ENCODE measurements at places on chromosomes 5 and 9.

DNA sequence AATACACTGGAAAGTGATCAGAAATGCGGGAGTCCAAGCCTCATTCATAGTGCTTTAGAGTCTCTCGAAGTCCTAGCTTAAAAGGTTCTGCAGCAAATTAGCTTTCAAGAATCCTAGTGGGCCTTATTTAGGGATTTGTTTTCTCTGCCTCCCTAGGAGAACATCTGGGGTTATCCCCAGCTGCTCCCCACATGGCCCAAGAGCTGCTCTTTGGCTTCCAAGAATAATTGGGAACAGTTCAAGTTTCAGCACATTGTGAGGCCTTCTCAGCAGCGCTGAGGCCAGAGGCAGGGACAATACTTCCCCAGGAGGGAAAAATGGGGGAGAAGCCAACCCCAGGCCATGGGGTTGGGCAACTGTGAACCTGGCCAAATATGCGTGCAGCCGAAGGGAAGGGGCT, 108.7 kb downstream of the LIFR start:
- no peak for ATAC-seq

- ATAC-seq, result no peak
Measured at GRCh38 chr5:121033334-121033733, 569.2 kb downstream of the PRR16 start.

GRCh38 chr5:77627869-77628674, 10.4 kb downstream of the OTP start:
- no peak for ATAC-seq

- ATAC-seq, result no peak
Measured at GRCh38 chr9:133490865-133491655, 12.2 kb upstream of the SLC2A6 start.

DNA sequence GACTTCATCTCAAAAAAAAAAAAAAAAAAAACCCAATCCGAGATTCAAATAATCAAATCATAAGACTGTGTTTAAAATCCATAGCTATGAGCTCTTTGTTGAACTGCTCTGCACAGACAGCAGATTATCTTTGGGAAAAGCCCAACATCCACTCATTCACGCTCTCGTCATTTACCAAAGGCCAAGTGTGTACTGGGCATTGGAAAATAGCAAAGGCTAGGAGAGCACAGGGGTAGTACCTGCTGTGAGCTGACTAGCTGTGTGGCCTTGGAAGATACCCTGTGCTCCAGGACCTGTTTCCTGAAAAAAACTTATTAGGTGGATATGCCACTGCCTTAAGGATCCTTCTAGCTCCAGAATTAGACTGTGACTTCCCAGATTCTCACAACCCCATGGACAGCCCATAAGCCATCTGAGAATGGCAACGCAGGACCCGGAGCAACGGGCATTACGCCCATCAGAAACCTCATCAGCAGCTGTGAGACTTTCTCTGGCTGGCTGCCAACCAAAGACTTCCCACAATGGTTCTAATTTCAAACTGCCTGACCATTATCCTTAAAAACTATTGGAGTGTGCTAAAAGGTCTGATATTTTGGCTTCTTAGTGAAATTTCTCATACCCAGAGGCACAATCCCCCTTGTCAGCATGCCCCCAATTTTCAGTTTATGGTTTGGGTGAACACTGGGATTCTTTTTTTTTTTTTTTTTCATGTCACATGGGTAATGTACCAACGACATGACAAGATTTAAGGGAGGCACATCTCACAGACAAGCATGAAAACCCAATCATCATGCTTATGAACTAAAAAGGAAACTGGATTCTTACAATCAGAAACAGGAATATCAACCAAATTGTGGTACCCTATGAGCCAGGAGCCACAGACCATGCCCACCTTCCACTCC, 16.8 kb downstream of the SERINC5 start:
- ATAC-seq, result peak; percentile 78

GRCh38 chr5:157172403-157172802, 6.3 kb upstream of the GARIN3 start:
- ATAC-seq, result no peak

- no peak for ATAC-seq
Measured at GRCh38 chr9:91914404-91914803, 35.6 kb downstream of the ROR2 start.

GRCh38 chr9:105039175-105039799, 111.3 kb upstream of the ABCA1 start:
- no peak for ATAC-seq

DNA sequence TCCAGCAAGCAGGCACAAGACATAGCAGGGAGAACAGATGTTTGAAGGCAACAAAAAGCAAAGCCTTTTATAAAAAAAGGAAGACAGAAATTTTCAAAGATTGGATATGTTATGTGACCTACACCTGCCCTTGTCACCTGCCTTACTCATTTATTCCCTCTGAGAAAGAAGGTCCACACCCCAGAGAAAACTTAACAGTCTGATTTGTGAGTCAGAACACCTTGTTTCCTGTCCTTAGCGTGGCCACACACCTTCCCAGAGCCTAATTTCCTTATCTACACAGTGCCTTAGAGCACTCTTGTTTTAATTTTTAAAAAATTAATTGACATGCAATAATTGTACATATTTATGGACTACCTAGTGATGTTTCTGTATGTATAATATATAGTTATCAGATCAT, 419.0 kb upstream of the DAB2 start:
- no peak for ATAC-seq

- no peak for ATAC-seq
Measured at GRCh38 chr9:74736646-74737045, 151.1 kb downstream of the TRPM6 start.

DNA sequence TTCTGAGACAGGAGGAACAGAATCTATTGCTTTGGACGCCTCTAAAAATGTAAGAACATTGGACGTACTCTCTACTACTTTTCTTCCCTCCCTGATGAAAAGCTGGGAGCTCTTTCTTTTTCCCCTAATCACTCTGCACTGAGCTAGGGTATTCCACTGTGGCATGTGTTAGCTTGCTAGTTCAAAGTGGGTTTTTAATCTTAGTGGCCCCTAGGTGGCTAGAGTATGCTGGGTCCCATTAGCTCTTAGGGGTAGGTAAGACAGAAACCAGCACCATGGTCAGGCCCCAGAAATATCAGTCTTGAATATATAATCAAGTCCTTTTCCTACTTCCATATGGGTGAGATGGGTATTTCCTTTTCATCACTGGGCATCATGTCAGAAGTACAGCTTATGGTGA, 945.2 kb upstream of the PTPRD start:
- no peak for ATAC-seq

DNA sequence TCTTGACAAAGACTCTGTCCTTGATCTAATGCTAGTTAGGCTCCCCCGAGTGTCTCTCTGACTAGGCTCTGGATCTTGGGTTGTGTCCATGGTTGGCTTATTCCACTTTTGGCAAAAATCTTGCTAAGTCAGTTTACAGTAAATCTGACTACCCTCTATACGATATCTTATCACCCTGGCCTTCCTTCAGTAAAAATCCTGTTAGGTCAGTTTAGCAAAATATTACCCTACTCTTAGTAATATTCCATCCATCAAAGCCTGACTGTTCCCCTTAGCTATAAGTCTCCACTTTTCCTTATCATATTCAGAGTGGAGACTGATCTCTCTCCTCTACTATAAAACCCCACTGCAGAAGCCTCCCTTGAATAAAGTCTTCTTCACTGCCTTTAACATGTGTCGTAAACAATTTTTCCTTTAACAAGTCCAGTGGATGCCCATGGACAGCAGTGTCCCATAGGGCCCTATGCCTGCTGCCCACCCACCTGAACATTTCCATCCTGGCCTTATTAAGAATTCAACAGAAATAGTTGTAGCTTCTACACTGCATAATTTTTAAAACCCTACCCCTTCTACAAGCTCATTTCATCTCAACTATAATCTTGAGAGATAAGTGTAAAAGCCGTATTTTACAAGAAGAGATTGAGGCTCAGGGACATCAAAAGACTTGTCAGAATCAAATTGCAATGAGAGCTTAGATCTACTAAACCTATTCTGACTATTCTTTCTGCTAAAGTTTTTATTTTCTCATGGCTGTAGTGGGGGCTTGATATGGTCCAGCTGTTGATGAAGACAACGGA, 22.3 kb downstream of the MINAR2 start:
- ATAC-seq, result no peak

GRCh38 chr5:122163121-122164069, 34.0 kb downstream of the ZNF474 start:
- peak; percentile 93 for ATAC-seq

GRCh38 chr5:153835891-153836515, 202.7 kb downstream of the FAM114A2 start:
- peak; percentile 49 for ATAC-seq

GRCh38 chr5:105968981-105969380, 1701.8 kb downstream of the EFNA5 start:
- ATAC-seq, result no peak

DNA sequence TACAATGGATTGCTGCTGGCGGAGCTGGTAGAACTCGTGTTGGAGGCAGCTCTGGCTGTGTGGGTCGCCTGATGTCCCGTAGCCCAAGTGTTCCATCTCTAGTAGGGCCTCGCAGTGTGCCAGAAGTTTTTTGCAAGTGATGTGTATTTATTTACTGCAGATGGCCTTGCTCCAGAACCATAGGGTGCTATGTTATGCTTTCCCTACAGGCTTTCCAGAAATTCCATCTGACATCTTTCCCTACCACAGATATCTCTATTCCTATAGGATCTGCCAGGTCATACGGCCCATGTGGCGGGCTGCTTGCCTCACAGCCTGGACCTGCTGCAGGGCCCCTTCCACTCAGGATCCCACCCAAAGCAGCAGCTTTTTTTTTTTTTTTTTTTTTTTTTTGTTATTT, 16.9 kb downstream of the ADAMTSL2 start:
- no peak for ATAC-seq

DNA sequence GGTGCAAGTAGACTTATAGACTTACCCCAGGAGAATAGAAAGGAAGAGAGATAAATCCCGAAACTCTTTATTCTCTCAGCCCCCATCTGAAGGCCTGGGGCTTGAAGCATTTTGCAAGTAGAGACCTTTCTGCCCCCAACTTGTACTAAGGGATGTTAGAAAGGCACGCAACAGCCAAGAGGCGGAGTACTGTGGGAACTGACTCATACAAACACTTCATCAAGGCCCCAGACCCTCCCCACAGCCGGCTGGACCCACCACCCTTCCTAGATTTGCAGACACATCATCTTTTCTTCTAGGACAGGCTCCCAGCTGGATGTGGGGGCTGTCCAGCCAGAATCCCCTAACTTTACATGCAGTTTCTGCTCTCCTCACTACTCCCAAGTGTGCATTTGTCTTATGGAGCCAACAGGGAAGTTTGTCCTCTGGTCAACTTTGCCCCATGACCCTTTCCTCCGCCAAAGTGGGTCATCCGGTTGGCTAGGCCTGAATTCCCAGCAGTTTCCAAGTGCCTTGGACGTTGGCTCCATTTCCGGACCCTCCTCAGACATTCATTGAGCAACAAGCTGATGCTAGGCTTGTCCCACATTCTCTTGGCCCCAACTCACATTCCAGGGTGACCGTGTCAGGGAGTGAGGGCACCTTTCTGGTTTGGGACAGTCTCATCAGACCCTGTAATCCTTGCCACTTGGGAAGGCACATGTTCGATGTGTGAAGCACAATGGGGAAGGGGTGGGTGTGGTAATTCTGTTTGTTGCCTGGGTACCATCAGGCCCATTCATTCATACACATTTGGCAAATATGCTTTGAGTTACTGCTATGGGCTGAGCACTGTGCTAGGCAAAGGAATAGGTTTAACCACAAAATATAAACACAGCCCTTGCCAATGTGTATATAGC, 64.6 kb downstream of the ABLIM3 start:
- ATAC-seq, result no peak

DNA sequence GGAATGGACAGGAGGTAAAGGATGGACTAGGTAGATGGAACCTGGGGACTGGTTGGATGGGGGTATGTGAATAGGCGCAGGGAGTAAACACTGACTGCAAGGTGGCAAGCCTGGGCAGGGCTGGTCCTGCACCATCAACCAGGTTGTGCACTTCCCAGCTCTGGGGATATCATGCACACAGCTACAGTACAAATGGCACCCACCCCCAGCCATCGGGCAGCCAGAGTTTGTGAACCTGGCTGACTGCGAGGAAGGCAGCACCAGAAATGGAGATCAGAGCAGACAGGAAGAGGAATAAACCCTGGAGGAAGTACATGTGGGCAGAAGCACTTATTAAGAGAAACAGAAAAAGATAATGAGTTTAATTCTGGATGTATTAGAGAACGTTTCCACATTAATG, 229.1 kb downstream of the ESM1 start:
- ATAC-seq, result no peak

DNA sequence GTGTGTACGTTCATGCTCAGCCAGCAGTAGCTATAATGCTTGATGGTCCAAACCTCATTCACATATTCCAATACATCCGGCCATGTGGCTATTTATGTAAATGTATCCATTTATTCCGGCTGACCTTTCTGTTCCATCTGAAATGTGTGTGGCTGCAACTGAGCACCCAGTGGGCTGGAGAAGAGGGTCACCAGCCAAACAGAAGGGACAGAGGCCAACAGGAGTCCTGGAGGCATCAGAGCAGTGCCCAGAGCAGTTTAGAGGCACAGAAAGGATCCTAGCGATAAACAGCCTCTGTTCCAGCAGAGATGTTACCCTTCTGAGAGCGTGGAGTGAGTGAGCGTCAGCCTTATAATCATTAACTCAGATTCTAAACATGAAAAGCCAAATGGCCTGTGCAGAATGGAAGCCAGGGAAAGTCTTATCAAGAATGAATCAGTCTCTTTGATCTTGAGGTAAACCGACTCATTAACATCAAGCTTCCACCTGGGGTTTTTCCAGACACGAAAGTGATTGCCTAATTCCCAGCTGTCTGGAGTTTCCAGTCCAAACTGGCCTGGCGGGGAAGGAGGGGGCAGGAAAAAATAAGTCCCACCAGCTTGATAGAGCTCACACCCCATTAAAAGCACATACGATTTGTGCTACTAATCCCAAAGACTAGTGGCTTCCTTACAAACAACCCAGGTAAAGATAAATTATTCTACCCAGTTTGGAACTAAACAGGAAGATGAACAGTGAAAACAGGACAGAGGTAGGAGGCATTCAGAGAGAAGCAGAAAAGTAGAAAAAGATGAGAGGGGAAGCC, 55.7 kb downstream of the SUSD1 start:
- no peak for ATAC-seq

GRCh38 chr9:71675857-71676165, 92.5 kb downstream of the CEMIP2 start:
- ATAC-seq, result no peak

GRCh38 chr9:6884101-6884500, 126.3 kb downstream of the KDM4C start:
- no peak for ATAC-seq

DNA sequence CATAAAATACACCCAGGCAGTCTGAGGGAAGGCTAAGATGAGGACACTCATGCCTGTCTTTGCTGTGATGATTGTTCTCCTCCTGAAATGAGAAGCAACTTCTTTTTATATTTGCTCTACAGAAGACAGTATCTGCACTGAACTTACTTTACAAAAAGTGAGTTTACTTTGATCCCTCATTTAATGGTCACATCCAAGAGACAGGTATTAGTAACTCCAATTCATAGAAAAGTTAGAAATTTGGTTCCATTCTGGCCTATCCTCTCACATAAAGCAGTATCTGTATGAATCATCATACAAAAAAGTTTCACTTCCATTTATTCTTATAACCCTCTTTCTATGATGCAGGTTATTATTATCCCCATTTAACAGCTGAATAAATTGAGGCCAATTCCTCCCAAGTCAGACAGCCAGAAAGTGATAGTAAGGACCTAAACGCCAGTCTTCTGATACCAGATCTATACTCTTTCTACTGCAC, 15.2 kb downstream of the TSTD2 start:
- no peak for ATAC-seq

Measured in SK-N-SH treated with all-trans-retinoic acid at 6 μM for 48 hours (cell line).